Anterior cingulate cortex (tissue), 58 donors: ENCODE measurements at places on chromosomes 4 and X.
A peak's percentile ranks its signal among the peaks of the same experiment; 100 is the strongest.

- DNase-seq, result no peak
Observed at GRCh38 chr4:54495641-54496040, 162.1 kb upstream of the KIT start.

DNA sequence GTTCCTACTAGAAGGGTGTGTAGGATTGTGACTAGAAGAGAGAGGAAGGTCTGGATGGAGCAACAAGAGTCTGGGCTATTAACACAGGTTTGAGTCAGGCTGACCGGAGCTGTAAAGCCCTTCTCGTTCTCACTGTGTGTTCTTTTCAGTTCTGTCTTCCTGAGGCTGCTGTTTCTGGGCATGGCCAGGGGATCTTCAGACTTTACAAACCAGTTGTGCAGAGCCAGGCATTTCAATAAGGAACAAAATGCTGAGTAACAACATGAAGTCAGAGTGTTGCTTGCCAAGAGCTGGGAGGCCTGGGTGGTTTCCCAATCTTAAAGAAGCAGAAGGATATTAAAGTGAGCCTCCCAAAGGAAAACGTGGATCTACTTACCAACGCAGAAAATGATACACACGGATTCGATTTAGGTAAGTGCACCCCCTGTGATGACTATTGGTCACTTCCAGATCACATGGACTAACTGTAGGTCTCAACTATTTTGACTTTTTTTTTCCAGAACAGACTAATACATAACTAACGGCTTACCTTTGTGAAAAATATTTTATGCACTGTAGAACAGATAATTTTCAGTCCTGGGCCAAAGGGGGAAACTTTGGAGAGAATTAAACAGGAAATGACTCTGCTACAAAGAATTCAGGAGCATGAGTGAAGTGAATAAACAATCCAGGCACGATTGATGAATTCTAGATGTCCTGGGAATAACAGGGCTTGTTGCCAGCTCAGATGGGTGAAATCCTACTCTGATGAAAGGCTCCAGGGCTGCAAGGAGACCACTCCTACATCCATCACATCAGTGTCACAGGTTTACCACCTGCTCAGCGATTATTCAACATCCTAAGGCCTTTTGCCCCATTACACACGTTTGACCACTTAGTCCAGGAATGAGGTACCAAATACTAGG, 94.5 kb downstream of the ANXA3 start:
- DNase-seq, result peak; percentile 61

DNA sequence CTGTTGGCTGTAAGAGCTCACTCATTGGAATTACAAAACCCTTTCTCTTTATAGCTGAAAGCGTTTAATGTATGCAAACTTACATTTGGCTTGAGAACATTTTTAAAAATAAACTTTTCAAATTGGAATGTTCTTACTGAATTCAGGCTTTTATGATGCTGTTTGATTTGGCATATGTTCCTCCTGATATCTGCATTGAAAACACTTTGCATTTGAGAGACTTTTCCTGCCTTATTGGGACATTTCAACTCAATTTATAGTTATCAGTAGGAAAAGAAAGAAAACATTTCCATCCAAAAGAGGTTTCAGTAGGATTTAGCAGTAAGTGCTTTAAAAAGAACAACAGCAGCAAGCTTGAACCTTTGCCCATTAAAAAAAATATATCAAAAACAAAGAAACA, 520.0 kb downstream of the IL1RAPL1 start:
- DNase-seq, result no peak

- DNase-seq, result no peak
Observed at GRCh38 chr4:6688879-6689505, 4.7 kb upstream of the S100P start.

- DNase-seq, result no peak
Observed at GRCh38 chr4:48361012-48361400, 19.7 kb downstream of the SLAIN2 start.

- no peak for DNase-seq
Observed at GRCh38 chrX:139930401-139930800, 2.5 kb downstream of the ATP11C start.

- no peak for DNase-seq
Observed at GRCh38 chr4:92654084-92654483, 350.3 kb downstream of the GRID2 start.

- no peak for DNase-seq
Observed at GRCh38 chrX:91414713-91415112, 19.9 kb upstream of the PABPC5 start.

DNA sequence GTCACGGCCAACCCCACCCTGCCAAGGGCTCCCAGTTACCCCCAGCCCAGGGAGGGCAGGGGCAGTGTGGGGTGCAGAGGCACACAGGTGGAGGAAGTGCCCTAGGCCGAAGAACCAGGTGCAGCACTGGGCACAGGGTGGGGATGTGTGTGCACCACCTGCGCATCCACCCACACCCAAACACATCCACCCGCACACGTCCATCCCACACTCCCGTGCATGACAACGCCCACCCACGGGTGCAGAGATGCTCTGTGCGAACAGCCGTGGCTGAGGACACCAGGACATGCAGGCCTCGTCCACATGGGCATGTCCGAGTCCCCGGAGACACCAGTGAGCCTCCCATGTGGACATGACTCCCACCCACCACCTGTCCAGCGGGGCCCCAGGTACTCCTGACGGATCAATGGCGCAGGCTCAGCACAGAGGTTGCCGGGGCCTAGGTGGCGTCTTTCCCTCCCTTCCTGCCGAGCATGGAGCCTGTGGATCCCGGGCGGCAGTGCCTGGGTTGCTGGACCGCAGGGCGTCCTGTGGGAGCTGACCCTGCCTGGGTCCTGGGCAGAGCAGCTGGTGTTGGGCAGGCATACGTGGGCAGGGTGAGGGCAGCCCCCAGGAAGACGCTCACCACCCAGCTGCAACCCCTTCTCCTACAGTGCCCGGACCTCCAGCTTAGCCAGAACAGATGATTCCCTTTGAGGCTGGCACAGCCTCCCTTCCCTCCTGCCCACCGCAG, 19.6 kb downstream of the CTBP1 start:
- DNase-seq, result no peak

- peak; percentile 12 for DNase-seq
Observed at GRCh38 chrX:115894087-115894486, 276.5 kb upstream of the AGTR2 start.

GRCh38 chr4:113300471-113300928, 251.0 kb downstream of the ANK2 start:
- DNase-seq, result no peak

DNA sequence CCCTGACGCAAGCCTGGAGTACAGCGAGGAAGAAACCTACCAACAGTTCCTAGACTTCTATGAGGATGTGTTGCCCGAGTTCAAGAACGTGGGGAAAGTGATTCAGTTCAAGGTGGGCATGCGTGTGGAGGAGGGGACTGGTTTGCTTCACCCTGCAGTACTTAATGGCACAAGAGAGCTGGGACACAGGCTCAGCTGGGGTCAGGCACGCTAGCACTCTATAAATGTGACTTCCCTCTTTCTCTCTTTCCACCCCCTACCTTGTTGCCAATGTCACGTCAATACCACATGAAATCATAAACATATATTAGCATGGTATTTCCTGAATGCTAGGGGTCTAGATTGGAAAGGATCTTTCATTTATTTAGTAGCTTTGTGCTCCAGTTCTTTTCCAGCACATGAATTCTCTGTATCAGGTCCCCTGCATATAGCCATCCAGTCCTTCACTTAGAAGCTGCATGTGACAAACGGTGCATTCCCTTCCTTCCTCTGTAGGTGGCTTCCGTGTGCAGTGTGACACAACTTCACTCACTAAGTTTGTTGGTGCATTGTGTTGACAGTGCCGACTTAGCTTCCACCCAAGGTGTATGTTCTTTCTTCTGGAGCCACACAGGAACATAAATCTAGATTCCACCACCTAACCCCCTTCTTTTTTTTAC, 25.6 kb downstream of the ZRSR2 start:
- DNase-seq, result no peak

- DNase-seq, result no peak
Observed at GRCh38 chr4:25913056-25913850, 767 bp upstream of the SMIM20 start.

- DNase-seq, result no peak
Observed at GRCh38 chr4:72377491-72378194, 191.4 kb downstream of the ADAMTS3 start.

DNA sequence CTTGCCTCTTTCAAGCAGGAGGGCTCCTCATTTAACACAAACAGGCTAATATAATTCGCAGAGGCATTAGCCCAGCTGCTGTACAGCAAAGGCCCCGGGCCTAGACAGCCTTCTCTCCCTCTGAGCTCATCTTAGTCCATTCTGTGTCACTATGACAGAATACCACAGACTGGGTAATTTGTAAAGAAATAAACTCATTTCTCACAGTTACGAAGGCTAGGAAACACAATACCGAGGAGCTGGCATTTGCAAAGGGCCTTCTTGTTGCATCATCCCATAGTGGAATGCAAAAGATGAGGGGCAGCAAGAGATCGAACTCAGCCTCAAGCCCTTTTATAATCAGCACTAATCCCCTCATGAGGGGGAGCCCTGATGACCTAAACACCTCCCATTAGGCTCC, 48.5 kb downstream of the TSPAN5 start:
- no peak for DNase-seq

DNA sequence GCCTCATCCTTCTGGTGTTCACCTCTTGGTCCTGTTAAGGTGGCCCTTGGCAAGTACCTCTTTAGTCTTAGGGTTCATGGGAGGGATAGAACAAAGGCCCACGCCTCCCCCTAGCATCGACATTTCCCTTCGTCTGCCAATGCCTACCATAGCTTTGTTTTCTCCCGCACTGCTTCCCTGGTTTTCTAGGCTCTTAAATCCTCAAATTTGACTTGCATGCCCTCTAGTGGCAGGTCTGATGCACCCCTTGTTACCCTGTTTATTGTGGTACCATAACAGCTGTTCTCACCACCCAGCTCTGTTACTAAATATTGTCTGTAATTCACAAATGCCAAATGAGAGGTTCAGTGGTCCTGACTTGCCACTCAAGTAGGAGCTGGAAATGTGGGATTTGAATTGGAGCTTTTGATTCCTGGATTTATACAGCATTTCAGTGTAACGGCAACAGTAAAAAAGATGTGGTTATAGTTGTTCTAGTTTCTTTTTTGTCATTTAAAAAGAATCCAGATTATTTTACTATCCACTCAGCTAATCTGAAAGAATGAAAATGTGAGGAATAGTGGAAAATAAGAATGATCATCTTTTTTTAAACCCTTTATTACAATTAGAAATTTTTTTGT, 100.1 kb downstream of the REPS2 start:
- peak; percentile 11 for DNase-seq
